ENCODE measurements at places on chromosomes 7 and 10.

- no peak for DNase-seq
Observed at GRCh38 chr7:28709748-28710147, 248.4 kb downstream of the TRIL start.

GRCh38 chr7:138396251-138397070, 63.6 kb upstream of the TRIM24 start:
- DNase-seq: no peak

GRCh38 chr7:40437498-40437897, 302.7 kb downstream of the SUGCT start:
- DNase-seq: peak; percentile 96

GRCh38 chr7:6622134-6622710, 6.8 kb downstream of the ZNF853 start:
- no peak for DNase-seq

DNA sequence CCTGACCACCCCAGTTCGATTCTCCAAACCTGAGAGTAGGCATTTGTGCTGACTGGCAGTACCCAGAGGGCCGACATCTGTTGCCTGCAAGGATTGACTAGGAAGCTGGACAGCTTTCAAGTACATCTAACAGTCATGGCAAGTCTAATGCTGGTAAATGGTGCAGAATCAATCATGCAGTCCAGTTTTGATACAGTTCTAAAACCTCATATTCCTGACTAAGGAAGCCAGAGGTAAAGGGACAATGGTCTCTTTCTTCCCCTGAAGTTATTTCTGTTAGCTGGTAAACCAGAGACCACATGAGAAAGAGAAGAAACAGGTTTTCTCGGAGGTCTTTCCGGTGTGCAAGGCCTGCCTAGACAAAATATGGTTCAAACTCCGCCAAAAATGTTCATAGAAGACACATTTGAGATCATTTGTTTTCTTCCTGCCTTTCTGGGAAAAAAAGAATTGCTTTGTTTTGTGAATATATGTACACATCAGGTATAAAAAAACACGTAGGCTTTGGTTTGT, 97.1 kb downstream of the WDR37 start:
- DNase-seq: no peak
